ENCODE measurements at places on chromosomes 6 and 20.

GRCh38 chr20:17883592-17884306, 84.8 kb downstream of the SNX5 start:
- DNase-seq, result no peak

- DNase-seq, result peak; percentile 27
Measured at GRCh38 chr6:144334150-144334708, 49.1 kb downstream of the UTRN start.

GRCh38 chr6:12392490-12392889, 102.3 kb downstream of the EDN1 start:
- DNase-seq, result no peak

DNA sequence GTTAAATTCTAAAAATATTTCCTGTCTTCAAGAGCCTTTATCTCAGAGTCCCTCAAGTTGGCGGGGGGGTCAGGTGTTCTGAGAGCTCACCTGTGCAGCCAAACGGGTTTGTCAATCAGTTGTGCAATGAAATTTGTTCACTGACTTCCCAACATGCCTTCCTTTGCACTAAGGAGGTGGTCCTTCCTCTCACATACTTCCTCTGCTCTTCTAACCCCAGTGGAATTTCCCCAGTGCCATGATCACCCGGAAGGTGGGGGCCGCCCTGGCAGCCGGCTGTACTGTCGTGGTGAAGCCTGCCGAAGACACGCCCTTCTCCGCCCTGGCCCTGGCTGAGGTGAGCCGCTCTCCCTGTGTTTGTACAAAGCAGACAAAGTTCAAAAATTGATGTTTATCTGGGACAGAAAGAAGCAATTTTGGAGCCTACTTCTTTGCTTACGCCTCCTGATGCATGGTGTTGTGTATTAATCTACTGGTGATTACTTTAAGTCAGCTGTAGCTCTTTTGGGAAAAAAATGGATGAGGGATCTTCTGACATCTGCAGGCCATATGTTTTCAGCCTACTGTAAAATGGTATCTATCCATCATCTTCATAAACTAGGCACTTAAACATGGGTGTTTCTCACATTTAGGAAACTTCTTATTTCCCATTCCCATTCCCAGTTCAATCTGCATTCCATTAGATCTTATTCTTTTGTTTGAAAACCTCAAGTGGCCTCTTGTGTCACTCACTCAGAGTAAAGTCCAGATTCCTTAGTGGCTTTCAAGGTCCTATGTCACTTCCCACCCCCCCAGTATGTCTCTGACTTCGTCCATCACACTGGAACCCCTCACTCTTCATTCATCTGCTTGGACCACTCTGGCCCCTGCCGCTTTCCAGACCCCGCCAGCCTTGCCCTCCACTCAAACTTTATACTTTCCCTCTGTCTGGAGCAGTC, 10.1 kb downstream of the ALDH5A1 start:
- no peak for DNase-seq

DNA sequence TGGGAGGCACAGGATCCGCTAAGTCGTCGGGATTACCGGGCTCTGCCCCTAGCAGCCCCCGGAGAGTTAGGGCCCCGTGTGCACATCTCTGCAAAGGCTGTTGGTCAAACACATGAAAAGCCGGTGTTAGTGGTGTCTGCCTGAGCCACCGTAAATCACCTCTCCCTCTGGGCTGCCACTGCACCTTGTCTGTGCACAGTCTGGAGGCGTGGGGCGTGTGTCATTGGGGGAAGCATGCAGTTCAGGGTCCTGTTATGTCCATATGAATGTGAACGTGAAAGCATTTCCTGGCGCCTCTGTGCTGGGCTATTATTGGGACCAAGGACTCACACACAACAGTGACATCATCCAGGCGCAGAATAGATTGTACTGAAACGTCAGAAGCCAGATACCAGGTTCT, 305.6 kb downstream of the NRN1 start:
- DNase-seq, result no peak

DNA sequence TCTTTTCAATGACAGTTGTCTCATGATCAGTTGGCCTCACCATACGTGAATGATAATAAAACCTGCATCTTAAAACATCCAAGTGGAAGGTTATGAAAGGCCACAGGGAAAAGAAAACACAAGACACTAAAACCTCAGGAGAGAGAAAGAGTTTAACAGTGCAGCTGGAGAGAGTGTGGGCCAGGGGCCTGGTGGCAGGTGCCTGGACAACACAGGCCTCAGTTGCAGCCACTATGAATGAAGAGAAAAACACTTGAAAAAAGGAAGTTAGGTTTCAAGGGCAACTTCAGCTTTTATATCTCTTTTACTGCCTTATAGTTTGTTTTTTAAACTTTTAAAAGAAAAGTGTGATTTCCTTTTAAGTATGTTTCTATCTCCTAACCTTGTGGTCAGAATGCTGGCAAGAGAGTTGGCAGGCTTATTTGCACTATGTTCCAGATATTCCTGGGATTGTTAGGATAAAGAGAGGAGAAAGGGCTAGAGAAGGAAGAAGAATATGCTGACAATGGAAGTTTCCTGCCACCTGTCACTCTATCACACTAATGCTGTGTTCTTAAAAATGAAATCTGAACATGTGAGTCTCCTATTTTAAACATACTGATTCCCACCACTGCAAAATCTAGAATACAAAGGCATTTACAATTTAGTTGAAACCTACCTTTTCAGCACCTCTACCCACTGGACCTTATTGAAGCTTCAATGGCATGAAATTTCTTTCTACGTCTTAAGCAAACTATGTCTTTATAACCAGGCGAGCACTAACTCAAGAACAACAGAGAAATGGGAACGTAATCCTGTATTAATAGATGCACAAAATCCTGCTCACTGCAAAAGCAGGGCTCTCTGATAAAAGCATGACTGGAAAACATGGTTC, 222.4 kb downstream of the CD83 start:
- DNase-seq, result no peak

DNA sequence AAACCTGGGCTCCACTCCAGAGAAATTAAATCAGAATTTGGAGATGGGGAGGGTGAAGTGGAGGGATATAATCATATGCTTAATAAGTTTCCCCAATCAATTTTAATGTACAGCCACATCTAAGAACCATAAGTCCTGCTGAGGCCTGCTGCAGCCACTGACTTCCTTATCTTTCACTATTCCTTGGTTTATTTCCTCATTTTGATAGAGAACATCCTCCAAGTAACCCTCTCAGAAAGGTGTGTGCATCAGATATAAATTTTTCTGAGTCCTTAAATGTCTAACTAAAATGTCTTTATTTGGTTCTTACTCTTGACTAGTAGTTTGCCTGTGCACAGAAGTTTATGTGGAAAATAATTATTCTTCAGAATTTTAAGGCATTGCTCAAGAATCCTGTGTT, 23.7 kb upstream of the SIRT5 start:
- DNase-seq, result no peak

GRCh38 chr6:83878902-83879644, 19.6 kb downstream of the CYB5R4 start:
- DNase-seq, result no peak

DNA sequence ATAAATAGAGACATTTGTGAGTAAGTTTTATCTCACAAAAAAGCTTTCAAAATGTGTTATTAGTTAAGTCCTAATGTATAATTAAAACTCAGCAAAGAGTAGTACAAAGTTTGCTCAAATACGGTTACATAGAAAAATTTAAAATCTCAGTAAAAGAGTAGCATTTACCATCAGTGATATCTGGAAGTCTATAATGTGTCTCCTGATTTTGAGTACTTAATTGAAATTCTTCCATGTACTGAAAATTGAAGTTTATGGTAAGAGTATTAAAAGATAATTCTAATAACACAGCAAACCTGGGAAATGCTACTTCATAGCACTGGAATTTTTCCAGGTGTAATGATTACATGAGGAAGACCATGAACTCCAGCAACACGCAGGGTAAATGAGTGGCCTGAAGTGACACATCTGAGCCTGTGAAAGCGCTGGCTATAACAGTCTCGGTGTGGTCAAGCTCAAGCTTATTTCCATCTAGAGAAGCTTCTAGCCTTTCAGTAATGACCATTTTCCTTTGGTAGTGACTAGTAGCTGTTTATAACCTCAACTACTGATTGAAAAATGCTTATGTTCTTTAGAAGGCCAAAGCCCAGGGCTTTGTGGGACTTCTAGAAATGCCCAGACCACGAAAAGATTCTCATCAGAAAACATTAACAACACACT, 203.2 kb downstream of the ISM1 start:
- no peak for DNase-seq

DNA sequence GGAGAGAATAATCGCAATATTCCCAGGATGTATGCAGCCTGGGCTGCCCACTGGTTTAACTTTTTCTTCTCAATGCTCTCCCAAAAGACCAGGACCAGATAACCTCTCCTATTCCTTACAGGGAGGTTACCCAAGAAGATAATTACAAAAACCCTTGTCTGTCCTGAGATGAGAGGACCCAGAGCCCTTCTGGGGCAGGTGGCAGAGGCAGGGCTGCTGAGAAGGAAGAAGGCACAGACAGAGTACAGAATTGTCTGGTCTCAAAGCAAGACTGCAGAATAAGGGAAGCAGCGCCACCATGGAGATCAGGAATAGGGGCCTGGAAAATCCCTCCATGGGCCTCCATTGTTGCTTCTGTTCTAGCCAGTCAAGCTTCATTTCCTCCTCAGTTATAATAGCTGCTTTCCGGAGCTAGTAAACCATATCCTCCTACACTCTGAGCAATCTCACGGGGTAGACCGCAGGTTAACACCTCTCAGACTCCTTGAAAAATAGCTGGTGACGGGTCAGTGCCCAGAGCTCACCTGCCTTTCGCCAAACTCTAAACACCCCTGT, 463 bp upstream of the HLA-DMB start:
- no peak for DNase-seq

GRCh38 chr6:32589596-32590449, at the start of gene HLA-DRB1:
Gene HLA-DRB1, minus strand, starts transcription at chr6:32589848. Its CDS starts 106 bp downstream, at chr6:32589742.
- no peak for DNase-seq

DNA sequence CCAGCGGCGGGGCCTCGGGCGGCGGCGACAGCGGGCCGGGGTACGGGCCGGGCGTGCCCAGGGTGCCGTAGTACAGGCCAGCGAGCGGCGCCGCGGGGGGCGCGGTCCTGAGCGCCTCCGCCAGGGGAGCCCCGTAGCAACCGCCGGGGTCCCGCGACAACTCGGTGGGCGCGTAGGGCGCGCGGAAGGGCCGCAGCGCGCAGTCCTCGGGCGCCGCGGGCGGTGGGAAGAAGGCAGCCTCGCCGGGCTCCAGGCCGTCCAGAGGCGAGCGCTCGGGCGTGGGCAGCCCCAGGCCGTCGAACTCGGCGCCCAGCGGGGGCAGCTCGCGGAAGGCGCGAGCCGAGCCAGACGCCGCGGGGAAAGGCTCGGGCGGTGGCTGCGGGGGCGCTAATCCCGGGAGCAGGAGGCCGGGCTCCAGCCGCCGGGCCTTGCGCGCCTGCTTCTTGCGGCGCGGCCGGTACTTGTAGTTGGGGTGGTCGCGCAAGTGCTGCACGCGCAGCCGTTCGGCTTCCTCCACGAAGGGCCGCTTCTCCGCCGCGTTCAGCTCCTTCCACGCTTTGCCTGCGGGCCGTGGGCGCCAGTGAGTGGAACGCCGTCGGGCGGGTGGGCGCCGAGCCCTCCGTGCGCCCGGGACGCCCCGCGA, 916 bp downstream of the SOX18 start:
- DNase-seq, result no peak

- no peak for DNase-seq
Measured at GRCh38 chr6:49497304-49497703, 2.4 kb upstream of the GLYATL3 start.
